ENCODE measurements at places on chromosomes 1 and 21.

DNA sequence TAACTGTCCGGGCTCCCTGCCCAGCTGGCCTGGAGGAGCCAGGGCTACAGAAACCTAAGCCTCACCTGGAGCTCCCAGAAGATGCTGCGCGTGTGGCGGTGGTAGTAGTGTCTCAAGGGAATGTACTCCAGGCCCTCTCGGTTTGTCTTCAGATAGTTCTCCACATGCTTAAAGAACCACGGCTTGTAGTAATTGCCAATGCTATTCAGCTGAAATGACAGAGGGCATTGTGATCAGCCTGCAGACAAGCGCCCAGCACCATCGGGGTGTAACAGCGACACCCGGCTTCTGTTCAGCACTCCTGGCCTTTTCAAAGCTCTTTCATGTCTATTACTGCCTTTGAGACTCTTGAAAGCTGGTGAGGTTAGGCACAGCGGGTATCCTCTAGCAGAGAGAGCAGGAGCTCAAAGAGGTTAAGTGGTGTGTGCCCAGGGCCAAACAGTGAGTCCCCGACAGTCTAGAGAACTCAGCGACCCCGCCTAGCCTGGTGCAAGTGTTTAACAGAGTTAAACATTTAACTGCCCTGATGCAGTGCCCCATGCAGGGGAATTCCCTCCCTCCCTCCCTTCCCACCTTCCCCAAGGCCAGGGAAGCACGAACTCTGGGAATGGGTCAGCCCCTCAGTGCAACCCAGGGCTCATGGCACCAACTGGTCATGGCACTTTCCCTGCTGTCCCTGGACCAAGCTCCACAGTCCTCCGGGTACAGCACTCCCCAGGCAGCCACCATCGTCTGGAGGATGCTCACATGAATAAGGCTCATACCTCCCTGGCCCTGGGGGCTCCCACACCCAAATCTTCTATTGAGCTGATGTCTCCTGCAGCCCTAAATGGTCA lies 21.5 kb downstream of the DHCR24 start:
- H3K27me3 ChIP-seq: no peaks in the 10 kb centered on the region
- no peaks in the 10 kb centered on the region for H3K36me3 ChIP-seq
- H3K27ac ChIP-seq: no peak overlapping the region
- H3K4me1 ChIP-seq: no peaks in the 10 kb centered on the region
- DNase-seq: no peak

- no peak for DNase-seq
- no peaks in the 10 kb centered on the region for H3K27me3 ChIP-seq
- H3K27ac ChIP-seq: no peak overlapping the region
- no peak overlapping the region for H3K4me3 ChIP-seq
Measured at GRCh38 chr21:35135481-35135880, 86.4 kb upstream of the RUNX1 start.

- no peaks in the 10 kb centered on the region for H3K27me3 ChIP-seq
- H3K27ac ChIP-seq: no peak overlapping the region
- no peaks in the 10 kb centered on the region for H3K36me3 ChIP-seq
- DNase-seq: no peak
- H3K4me1 ChIP-seq: no peaks in the 10 kb centered on the region
Measured at GRCh38 chr1:14365301-14365988, 233.0 kb upstream of the KAZN start.

GRCh38 chr1:234906654-234907053 lies 222.0 kb downstream of the TOMM20 start:
- no peak overlapping the region for H3K27ac ChIP-seq
- no peak for DNase-seq
- H3K27me3 ChIP-seq: no peaks in the 10 kb centered on the region
- H3K36me3 ChIP-seq: no peaks in the 10 kb centered on the region
- peaks cover 8% of the 10 kb centered on the region for H3K4me1 ChIP-seq

DNA sequence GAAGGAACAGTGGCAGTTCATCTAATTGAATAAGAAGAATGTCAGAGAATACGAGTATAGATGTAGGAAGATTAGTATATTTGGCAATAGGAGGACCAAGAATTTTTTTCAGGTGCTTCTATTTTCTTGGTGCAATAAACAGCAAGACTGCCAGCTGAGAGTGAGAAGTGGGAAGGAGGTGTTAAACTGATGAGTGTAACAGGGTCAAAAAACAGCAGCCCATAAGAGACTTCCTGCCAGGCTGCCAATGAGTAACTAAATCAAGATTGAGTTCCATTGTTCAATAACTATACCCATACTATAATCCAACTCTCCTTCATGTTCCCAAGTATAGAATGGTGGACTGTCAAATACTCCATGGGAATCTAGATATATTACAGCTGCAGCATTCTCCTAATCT lies 28.7 kb downstream of the LYST start:
- no peak overlapping the region for H3K4me3 ChIP-seq
- H3K27ac ChIP-seq: no peak overlapping the region
- H3K4me1 ChIP-seq: peaks cover 6% of the 10 kb centered on the region
- no peaks in the 10 kb centered on the region for H3K36me3 ChIP-seq
- no peak for DNase-seq

GRCh38 chr1:19515201-19515600 lies 29.9 kb upstream of the CAPZB start:
- no peak for DNase-seq
- no peaks in the 10 kb centered on the region for H3K27me3 ChIP-seq
- no peak overlapping the region for H3K27ac ChIP-seq
- no peaks in the 10 kb centered on the region for H3K36me3 ChIP-seq
- no peak overlapping the region for H3K4me3 ChIP-seq
- no peaks in the 10 kb centered on the region for H3K4me1 ChIP-seq

DNA sequence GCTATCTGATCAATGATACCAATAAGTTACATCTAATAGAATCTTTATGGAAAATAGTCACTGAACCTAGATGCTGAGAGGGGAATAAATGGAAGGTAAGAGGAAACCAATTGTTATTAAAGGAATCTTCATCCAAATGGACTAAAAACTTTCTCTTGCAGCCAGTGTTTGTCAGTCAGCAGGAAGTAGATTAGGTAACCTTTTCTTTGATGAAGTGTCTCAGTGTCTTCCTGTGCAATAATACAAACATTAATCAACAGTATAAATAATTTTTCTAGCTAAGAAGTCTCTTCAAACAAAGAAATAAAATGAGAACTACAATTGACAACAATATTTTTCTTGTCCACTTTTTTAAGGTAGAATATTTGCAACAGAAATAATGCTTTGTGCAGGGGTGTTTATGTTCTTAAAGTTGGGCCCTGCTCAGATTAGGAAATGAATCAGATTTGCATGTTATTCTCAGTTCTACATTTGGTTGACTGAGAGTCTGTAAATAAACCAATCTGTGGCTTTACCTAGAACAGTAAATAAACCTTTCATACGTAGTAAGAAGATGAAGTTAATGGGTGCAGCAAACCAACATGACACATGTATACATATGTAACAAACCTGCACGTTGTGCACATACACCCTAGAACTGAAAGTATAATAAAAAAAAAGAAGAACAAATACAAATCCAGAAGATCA lies 391.4 kb downstream of the MRPL39 start:
- H3K27me3 ChIP-seq: no peaks in the 10 kb centered on the region
- DNase-seq: no peak

Data from CD8-positive, alpha-beta memory T cell (primary cell).